Urinary bladder (tissue), 4 donors: ENCODE measurements at places on chromosomes 4 and X.

GRCh38 chr4:57132743-57133137 is 22.6 kb upstream of the IGFBP7 start:
- DNase-seq: no peak

- DNase-seq: no peak
Observed at GRCh38 chr4:137711502-137711901, 179.2 kb upstream of the PCDH18 start.

- no peak for DNase-seq
Observed at GRCh38 chr4:133839326-133839725, 362.3 kb downstream of the PABPC4L start.

GRCh38 chrX:66717926-66718325 is 79.0 kb upstream of the EDA2R start:
- DNase-seq: no peak

DNA sequence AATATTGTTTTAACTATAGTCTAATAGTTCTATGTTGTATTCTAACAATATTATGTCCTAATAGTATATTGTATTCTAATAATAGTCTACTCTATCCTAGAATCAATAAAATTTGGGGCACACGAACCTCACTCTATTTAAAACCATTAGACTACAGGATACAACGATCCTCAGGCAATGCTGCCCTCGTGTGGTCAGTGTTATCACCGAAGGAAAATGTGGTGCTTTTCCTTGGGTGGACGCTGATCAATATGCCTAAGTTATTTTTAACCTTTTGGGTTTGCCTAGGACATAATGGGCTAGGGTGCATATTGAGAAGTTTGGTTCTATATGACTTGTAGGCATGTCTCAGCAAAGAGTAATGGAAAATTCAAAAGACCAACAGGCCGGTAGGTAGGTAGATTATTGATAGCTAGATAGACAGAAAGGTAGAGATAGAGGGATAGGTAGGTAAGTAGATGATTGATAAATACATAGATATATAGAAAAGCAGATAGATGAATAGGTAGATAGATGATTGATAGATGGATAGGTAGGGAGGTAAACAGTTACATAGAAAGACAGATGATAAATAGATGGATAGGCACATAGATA is 75.1 kb downstream of the PRKX start:
- no peak for DNase-seq

DNA sequence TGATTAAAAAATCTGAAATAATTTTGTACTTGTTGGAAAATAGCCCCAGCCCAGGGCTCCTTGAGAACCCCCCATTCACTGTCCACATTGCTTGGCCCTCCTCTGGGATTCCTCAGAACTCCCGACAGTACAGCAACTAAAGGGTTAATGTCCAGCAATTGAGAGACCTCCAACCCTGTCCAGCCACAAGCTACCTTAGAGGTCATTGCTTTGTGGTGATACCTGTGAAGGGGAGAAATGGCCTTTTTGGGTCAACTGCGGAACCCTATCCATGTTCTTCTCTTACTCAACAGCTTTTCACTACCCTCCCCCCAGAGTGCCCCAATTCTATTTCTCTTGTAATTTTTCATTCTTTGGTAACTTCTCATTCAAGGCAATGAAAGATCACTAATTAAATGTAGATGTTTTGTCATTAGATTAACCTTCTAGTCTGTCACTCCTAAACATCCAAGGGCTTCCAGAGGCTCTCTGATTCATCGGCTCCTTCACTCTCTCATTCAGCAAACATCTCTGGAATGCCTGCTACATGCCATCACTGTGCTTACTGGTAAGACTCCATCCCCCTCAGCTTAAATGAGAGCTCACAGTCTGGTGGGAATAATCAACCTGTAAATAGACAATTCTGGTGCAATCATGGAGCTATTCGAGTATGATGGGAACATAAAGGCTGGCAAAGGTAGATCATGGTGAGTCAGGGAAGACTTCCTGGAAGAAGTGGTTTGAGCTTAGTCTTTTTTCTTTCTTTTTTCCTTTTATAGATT is 241.4 kb upstream of the PGRMC2 start:
- no peak for DNase-seq

DNA sequence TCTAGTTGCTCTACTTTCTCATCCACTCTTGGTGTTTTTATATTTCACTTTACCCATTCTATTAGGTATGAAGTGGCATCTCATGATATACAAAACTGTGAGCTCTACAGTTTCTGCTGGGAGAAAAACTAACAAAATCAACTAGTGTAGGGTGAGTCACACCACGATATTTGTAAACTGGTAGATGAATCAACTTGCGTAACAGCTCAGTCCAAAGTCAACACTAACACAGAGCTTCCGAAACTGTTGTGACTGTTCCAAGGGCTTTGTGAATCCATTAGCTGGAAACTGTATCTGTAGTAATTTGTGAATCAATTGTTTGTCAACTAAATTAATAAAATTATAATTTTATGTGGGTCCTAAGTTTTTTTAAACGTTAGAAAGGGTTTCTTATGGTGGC is 119.8 kb upstream of the TSPAN5 start:
- no peak for DNase-seq

DNA sequence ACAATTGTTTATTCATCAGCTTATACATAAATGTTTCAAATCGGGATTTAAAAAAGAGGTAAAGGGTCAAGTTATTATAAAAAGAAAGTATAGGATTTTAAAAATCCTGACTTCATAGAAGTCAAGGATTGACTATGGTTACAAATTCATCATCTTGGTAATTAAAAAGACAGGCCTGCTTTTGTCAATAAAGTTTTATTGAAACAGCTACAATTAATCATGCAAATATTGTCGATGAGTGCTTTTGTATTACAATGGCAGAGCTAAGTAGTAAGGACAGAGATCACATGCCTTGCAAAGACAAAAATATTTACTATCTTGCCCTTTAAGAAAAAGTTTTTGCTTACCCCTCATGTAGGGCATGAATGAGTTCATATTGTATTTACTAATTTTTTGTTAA is 595.4 kb downstream of the IL15 start:
- no peak for DNase-seq

DNA sequence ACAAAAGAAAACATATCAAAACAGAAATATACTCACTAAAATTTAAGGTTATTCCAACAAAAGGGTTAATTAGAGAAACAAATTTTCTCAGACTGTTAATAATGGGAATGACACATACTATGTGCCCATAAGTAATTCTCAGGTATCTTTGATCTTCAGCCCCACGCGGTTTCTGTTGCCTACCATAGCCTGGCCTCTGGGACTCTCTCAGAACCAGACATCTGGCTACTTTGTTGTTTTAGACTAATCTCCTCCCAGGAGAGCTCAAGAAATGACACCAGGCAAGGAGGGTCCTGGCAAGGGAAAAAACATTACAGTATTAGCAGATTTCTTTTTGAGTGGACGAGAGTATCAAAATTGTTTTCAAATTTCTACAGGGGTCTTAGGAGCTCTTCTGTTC is 43.7 kb downstream of the SLC10A7 start:
- no peak for DNase-seq

GRCh38 chr4:36601864-36602495 is 320.6 kb downstream of the DTHD1 start:
- no peak for DNase-seq

- no peak for DNase-seq
Observed at GRCh38 chrX:44744799-44745198, 99.0 kb upstream of the DUSP21 start.

- no peak for DNase-seq
Observed at GRCh38 chrX:68703846-68704245, 56.4 kb downstream of the STARD8 start.

DNA sequence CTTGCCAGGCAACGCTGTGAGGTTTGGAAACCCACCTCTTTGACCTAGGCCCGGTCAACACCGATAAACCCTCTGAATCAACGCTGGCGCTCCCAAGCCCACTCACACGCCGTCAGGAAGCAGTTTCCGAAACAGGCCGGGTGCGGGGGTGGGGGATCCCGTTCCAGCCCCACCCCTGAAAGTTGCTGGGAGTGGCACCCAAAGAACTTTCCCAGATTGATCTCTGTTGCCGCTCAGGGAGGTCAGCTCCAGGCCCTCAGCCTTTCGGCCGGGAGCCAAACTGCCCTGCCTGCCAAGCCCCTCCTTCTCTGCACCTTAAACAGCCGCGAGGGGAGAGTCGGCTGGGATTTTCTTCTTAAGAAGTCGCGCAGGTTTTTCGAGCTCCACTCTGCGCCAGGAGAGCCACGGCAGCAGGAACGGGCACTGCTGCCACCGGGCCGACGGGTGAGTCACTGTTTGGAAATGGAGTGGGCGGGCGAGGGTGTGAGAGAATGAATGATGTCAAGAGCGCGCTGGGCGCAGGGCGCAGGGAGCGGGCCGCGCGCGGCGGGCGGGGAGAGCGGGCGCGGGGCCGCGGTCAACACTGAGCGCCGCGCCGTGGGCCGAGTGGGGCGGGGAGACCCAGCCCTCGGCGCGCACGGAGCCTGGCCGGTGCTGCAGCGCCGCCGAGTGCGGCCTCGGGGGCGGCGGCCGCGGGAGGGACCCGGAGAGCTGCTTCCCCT is at the start of gene SGMS2:
TSS of gene SGMS2 (plus strand) at position 583 of the 722 bp plus-strand sequence. CDS start 70,622 bp downstream, outside the sequence.
- DNase-seq: peak; percentile 74

- no peak for DNase-seq
Observed at GRCh38 chr4:143016171-143016570, 168.5 kb upstream of the USP38 start.

DNA sequence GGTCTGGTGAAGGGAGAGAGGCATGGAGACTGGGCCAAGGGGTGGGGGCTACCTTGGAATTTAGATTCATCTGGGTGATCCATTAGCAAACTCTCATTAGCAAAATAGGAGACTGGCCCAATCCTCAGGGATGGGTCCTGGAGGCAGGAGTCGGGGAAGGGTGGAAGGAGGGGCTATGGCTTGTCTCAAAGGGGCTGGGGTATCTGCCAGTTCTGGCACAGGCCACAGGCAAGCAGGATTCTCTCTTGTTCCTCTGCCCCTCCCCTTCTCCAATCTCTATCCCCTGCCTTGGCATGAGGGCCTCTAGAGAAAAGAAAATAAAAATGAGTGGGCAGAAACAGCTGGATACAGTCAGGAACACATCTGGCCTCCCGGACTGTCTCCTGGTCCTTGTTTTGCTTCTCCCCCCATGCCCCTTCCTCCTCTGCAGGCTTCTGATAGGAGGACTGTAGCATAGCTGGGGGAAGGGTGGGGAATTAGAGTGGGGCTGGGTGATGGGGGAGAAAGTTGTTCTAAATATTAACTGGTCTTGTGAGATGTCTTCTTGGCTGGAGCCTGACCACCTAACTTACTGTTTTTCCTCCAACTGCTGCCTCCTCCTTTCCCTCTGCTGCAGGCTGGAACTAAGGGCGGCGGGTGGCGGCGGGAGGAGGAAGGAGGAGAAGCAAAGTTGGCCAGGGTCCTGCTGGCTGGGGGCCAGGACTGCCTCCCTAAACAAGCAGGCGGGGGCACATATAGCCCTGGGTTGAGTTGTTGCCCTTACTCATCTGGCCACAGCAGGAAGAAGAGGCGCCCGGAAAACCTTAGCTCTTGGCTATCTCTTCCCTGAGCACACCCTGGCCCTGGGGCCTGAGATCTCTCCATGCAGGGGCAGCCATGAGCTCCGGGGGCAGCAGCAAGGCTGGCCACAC is 53.3 kb upstream of the LAS1L start:
- DNase-seq: peak; percentile 42

GRCh38 chr4:48035952-48036351 is 19.4 kb downstream of the NIPAL1 start:
- DNase-seq: no peak

GRCh38 chrX:40474205-40474626 is 106.6 kb upstream of the ATP6AP2 start:
- no peak for DNase-seq

- DNase-seq: no peak
Observed at GRCh38 chr4:63607169-63607872, 801.9 kb downstream of the TECRL start.

DNA sequence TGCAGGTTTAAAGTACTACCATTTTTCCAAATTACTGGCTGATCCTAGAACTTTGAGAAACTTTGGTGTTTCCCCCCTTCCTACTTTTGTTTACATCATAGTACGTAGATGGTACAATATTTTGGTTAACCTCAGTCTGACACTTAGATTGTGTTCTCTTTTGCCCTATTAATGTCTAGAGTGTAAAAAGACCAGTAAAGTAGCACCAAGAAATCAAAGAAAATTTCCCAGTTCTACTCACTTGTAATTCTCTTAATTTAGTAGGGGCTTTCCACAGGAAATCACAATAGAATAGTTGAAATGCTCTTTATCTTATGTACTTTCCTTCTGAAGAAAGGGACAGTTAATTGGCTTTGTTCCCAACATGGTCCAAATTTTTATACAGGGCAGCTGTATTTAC is 51.6 kb downstream of the NFKB1 start:
- DNase-seq: no peak

DNA sequence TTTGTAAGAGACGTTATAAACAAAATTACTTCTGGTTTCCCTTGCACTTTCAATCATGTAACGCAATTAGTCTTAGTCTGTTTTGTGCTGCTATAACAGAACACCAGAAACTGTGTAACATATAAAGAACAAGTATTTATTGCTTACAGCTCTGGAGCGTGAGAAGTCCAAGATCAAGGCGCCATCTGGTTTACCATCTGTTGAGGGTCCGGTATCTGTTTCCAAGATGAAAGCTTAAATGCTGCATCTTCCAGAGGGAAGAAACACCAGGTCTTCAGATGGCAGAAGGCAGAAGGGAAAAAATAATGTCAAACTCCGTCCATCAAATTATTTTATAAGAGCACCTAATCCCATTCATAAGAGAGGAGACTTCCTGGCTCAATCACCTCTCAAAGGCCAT is 474.1 kb downstream of the PDGFC start:
- DNase-seq: no peak

DNA sequence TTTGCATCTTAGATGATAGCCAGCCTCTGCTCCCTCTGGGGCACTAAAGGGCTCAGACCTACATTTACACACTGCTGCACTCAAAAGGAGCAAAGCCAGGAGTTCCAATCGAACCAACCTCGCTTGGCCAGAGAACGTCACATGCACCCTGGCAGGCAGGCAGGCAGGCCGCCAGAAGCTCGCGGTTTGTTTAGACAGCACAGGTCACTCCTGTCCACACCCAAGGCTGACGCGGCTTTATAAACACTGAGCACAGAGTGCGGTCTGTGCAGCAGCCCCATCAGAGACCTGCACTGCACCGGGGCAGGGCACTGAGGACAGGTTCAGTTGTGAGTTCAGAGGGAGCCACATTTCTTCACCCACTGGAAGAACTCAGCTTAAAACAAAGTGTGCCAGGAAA is 143.9 kb downstream of the BCOR start:
- no peak for DNase-seq

GRCh38 chrX:27968352-27968751 is 12.9 kb downstream of the DCAF8L1 start:
- DNase-seq: no peak

DNA sequence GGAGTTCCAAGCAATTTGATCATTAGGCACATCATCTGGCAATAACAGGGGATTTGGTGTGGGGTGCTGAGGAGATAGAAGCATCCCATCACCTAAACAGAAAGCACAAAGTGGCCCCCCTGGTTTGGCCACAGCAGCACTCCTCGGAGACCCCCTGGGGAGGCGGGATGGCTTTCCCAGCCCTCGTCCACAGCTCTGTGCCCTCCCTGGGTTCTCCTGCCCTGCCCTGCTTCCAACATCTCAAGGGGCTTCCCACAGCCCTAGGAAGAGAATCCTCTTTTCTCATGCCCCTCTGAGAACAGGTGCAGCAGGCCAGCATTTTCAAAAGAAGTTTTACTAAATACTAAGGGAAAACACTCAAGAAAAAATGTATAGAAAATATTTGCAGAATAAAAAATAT is 12.8 kb downstream of the ATP5ME start:
- no peak for DNase-seq
